GM12864 (cell line): ENCODE measurements at places on chromosomes 7 and 10.

DNA sequence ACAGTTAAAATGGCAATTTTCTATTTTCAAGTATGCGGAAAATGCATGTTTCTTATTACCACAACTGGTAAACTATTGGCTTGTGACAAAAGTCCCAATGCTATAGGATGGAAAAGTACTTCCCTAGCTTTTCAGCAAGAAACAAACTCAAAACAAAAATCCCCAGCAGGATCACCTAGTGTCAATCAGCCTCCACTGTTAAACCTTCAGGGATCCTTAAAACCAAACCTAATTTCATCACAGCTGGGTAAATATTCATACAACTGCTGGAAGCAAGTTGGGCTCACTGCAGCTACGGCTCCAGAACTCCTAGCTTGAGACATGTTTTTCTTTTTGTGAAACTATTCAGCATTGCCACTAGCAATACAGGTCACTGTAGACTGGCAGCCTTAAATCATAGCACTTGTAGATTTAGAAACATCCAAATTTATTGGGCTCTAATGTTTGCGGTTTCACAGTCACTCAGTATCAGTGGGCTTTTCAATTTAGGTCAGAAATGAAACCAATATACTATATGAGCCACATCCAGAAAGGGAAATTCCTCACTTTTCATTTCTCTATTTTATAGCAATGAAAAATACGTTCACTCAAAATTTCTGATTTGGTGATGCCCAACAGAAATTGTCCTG is 145.2 kb upstream of the ANK3 start:
- no peak for DNase-seq

- DNase-seq = no peak
Observed at GRCh38 chr7:103325744-103326143, 18.8 kb downstream of the DNAJC2 start.

GRCh38 chr10:52135101-52135500 is 179.0 kb upstream of the DKK1 start:
- no peak for DNase-seq

DNA sequence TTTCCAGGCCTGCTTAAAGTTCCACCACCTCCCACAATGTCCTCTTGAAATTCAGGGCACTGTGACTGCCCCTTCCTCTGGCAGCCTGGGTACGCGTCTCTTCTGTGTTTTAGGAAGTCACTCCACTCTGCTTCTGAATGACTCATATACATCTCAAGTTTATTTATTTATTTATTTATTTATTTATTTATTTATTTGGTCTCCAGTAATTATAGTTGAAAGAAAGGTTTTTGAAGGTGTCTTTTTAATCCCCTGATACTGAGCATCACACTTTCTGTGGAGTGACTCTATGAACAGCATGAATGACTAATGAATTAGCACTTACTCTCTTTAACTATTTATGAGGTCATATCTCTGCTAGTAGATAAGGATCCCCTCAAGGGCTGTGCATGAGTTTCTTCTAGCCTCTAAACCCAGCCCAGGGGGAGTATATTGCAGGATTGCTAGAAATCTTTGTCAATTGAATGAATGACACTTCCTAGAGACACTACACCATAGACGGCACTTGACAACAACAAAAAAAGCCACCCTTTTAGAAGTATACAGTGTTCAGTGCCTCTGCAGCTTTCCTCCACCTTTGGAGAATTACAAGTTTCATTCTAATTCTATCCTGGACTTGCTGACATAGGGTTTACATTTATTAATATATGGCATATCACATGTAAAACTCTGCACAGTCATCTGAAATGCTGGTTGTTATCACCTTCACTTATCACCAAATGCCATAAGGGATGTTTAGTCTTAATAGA is 2.1 kb downstream of the MACC1 start:
- no peak for DNase-seq

DNA sequence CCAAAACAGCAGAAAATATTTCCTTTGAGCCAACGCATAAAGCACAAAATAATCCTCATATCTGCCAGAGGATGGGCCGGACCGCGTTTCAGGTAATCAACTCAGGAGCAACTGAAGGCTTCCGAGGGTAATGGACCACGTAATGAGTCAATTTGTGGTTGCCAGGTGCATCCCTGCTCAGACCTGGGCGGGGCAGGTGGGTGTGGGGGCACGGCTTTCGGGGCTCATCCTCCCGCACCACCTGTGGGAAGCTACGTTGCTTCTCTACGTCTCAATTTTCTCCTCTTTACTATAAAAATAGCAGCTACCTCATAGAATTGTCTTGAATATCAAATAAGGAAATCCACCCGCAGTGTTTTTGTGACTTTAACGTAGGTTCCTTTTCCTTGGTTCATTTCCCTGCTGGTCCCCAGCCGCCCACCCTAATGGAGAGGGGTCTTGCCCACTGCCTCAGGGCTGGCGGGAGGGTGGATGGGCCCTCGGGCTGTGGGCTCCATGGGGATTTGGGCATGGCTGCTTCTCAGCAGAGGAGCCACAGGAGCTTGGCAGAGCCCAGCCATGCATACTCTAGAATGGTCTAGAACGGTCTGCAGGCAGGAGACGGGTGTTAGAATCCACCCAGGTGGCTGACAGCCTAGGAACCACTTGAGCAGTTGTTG is 324.7 kb downstream of the ADARB2 start:
- DNase-seq = no peak

DNA sequence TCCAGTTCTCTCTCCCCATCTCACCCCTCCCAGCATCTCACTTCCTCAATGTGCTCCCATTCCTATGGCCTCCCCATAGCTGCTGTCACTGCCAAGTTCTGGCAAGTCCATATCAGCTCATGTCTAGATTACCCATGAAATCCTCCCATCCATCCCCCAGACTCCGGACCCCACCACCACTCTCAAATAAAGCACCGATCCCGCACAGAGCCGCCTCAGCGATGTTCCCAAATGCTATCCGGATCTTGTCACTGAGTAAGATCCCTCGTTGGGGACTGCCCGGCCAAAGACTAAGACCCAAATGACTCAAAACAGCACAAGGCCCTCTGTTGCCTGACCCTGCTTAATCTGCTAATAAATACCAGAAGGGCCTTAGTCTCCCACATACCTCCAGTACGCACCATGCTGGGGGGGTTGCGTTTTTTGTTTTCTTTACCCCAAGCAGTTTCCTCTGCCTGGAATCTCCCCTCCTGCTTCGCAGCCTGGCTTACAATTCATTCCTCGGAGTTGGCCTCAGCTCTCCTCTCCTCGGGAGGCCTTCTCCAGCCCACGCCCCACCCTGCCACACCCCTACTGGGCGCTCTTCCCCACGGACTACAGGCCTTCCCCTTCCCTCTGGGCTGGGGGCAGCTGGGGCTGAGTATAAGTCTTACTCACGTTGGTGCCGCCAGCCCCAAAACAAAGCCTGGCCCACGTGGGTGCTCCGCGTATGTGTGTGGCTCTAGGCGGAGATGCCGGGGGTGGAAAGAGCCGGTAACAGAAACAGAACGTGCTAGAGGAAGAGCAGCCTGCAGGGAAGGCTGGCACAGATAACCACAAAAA is 1.8 kb upstream of the DUSP5 start:
- DNase-seq = no peak

DNA sequence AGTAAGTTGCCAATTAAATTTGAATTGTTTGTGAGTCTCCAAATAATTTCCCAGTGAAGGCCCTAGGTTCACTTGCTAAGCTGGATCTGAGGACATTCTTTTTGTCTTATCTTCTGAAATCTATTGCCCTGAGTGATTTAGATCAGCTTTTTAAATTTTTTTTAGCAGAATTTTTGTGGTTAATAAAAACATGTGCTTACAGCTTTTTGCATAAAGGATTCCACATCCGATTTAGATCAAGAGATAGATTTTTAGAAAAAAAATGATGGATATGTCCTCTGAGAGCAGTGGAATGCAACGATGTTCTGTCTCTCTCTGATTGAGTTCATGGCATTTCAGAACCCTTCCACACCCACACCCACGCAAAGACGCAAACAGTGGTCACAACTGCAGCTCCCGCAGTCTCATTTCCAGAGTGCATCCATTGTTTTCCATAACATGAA is 358.8 kb downstream of the SUGCT start:
- DNase-seq = no peak

DNA sequence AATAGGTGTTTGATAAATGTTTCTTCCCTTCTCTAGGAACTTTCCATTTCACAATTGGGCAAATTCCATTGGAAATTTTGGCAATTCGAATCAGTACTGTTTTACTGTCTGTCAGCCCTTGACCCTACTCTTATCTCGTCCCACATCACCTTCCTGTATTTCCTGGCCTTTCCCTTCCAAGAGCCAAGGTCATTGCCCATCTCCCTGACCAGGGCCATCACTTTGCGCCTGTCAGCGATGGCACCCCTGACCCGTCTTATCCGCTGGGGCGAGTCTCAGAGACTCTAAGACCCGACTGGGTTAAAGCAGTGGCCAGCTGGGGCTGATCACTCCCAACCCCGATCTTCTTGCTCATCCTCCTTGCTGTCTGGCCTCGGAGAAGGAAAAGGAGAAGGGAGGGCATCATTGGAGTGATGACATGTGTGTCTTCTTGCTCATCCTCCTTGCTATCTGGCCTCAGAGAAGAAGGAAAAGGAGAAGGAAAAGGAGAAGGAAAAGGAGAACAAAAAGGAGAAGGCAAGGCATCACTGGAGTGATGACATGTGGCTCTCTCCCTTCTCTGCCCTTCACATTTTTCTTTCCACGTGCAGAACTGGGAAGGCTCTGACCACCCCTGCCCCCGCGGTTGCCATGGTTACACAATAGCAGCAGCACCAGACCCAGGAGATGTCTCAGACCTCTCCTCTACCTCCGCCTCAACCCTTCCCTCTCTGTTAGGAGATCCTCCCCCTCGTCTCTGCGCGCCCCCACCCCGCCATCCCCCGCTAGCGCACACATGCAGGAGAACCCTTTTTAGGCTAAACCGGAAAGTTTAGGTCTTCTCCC is 2.0 kb downstream of the SEMA3D start:
- DNase-seq = no peak

DNA sequence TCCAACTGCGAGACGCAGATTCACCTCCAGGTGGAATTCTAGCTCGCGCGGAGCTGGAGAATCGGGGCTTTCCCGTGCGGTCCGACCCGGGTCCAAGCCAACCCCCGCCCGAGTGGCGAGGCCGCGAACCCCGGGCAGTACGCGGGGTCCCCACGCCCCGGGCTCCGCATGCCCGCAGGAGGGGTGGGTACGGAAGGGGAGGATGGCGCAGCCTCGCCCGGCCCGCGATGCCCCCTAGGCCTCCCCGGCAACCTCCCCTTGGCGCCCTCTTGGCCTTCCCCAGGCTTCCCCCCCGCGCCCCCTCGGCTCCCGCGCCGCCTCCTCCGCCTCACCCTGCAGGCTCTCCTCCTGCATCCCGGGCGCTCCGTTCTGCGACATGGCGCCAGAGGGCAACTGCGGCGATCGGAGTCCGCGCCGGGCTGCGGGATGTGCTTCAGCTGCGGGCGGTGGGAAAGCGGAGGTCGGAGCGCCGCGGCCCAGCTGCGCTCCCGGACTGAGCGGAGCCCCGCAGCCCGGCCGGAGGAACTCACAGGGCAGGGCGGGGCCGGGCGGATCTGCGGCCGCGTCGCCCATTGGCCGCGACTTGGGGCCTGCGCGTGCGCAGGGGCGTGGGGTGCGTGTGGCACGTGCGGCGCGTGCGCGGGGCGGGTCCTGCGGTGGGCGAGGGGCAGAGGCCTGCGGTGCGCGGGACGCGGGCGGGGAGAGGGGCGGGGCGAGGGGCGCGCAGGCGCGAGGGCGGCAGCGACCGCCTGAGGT is at the start of gene BNIP3:
BNIP3 (minus strand) TSS at position 495 of the 756 bp plus-strand sequence; CDS start at position 378, 117 bp downstream.
- peak; percentile 66 for DNase-seq

- DNase-seq = peak; percentile 72
Observed at GRCh38 chr7:38463277-38464225, 167.6 kb downstream of the AMPH start.

- no peak for DNase-seq
Observed at GRCh38 chr7:156823435-156823834, 69.5 kb downstream of the LMBR1 start.

- no peak for DNase-seq
Observed at GRCh38 chr7:46126675-46127300, 205.7 kb upstream of the IGFBP3 start.

DNA sequence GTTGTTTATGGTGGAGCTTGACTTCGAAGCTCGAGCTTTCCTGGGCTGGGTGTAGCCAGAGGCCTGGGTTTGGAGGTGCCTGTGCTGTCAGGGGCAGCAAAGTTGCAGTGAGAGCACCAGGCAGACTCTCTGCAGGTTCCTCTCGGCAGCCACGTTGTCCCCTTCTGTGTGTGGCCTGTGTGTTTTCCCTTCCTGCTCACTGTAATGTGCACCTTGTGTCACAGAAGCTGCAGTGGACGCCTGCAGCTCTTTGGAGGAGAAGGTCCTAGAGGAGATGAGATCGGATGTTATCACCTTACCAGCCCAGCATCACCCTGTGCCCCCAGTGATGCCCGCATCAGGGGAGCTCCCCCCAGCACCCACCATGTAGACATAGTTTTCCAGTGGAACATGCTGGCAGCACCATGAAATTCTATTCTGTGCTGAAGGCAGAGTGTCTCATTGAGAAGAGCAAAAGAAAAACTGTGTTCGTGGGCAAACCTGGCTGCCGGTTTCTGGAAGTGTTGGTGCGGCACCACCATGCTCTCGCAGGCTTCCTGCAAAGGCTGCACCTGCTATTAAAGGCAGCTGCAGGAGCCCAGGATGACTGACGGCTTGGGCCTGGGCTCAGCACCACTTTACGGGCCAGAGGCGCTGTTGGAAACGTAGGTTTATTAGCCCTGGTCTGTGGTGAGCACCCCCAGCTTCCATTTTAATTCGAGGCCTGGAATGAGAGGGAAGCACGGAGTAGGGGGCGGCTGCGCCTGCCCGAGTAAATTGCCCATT is 609.8 kb upstream of the FOXK1 start:
- DNase-seq = no peak

GRCh38 chr7:84637568-84638338 is 443.2 kb upstream of the SEMA3A start:
- no peak for DNase-seq

- DNase-seq = peak; percentile 12
Observed at GRCh38 chr10:94320285-94320914, 42.3 kb downstream of the NOC3L start.

DNA sequence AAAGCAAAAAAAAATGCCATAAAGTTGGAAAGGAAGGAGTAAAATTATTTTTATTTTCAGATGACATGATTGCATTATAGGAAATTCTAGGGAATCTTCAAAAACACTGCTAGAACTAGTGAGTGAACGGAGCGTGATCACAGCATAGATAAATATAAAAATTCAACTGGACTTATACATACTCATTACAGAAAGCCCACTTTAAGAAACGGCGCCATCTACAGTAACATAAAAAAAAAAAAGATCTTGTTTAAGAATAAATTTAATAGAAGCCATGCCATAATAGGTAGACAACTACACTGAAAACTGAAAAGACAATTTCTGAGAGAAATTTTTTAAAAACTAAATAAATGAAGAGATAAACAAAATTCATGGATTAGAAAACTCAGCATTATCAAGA is 623.1 kb upstream of the MGMT start:
- no peak for DNase-seq

- DNase-seq = peak; percentile 55
Observed at GRCh38 chr10:61750943-61751471, 88.3 kb downstream of the CABCOCO1 start.

- no peak for DNase-seq
Observed at GRCh38 chr10:83184641-83185040, 954.7 kb upstream of the GHITM start.

GRCh38 chr10:61943674-61944378 is 42.3 kb downstream of the ARID5B start:
- DNase-seq = peak; percentile 56
